ENCODE measurements at places on chromosomes 6 and 20. TPM values are rescaled to one million over a fixed set of nuclear protein-coding genes. Genes with fewer than 3 reads are reported as not detected.

DNA sequence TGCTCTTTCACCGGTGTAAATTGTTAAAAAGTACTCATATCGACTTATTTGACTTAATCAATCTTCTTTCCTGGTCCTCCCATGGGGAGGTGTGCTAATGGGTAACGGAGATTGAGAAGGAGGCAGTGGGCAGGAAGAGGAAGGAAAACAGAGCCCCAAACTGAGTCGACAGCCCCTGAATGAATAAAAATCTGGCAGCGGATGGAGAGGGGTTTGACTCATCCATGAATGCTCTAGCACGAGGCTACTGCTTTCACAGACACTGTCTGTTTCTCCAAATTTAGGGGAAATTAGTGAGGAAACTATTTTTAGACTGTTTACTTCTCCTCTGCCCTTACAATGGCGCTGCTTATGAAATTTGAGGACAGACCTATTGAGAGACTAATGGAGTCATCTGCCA is 142.2 kb upstream of the ATXN1 start:
- no peak for DNase-seq

GRCh38 chr20:1108437-1108920 is 9.9 kb upstream of the PSMF1 start:
- DNase-seq: peak; percentile 24

DNA sequence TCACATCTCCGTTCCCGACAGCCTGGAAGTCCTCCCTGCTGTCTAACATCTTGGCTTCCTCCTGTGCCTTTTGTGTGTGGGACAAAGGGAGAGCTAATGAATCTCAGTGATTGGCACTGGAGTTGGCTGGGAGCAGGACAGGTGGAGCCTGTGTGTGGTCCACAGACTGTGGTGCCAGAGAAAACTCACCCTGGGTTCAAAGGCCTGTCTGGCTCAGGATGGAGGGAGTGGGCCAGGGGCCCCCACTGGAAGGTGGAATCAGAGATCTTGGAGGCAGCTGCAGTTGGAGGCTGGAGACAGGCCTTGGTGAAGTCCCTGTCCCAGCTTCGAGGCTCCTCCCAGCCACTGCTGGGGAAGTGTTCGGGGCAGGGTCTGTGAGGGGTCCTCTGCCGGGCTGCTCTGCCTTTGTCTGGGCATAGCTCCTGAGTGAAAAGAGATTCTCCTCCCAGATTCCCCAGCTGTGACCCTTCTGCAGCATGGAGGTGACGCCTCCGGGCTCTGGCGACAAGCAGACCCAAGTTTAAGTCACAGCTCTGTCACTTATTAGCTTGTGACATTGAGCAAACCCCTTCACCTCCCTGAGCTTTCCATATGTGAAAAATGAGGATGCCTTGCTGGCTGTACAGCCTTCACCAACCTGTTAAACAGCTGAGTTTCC is 13.9 kb upstream of the ITPR3 start:
- DNase-seq: no peak

GRCh38 chr6:35601331-35602132 is 87.2 kb downstream of the FKBP5 start:
- peak; percentile 84 for DNase-seq

GRCh38 chr20:56625837-56626236 is 3.3 kb upstream of the TFAP2C start:
- DNase-seq: no peak

DNA sequence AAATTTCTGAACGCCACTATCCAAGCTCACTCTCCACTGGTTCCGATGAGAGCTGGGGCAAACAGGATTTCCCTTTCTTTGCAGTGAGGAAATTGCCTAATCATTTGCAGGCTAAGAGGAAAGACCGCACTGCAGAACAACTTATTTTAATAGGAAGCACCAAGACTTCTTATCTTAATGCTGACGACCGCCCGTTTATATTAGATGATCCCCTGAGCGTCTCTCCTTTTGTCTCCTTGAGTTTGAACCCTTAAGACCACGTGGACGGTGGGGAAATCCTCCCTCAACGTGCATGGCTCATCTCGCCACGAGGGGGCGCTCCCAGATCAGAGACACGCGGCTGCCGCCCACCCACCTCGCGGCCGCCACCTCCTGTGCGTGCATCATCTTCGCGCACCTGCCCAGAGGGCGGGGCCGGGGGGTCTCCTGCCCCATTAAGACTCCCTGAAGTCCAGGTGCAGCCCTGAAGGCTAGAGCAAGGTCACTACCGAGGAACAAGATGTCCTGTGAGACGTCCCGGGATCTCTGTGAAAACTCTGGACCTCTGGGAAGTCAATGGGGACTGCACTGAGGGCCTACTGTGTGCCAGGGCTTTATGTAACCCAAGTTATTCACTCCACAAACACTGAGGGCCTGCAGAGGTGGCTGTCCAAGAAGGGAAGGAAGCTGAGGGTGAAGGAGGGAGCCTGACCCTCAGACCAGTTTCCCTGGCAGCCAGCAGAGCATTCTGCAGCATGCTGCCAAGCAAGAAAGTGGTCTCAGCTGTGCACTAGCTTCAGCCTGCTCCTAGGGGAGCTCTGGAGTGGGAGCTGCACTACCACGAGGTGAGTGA is 28.1 kb downstream of the PDYN start:
- DNase-seq: peak; percentile 37

- DNase-seq: no peak
Observed at GRCh38 chr6:11645016-11645415, 107.5 kb downstream of the TMEM170B start.

PNLDC1 gene
- total RNA-seq: not detected

GRCh38 chr6:10271982-10272381 is 142.9 kb downstream of the TFAP2A start:
- no peak for DNase-seq

RALY gene
- total RNA-seq: 145 TPM

- DNase-seq: no peak
Observed at GRCh38 chr6:123598011-123598410, 38.7 kb downstream of the TRDN start.

- DNase-seq: peak; percentile 11
Observed at GRCh38 chr6:113909224-113909856, 52.2 kb downstream of the MARCKS start.

DNA sequence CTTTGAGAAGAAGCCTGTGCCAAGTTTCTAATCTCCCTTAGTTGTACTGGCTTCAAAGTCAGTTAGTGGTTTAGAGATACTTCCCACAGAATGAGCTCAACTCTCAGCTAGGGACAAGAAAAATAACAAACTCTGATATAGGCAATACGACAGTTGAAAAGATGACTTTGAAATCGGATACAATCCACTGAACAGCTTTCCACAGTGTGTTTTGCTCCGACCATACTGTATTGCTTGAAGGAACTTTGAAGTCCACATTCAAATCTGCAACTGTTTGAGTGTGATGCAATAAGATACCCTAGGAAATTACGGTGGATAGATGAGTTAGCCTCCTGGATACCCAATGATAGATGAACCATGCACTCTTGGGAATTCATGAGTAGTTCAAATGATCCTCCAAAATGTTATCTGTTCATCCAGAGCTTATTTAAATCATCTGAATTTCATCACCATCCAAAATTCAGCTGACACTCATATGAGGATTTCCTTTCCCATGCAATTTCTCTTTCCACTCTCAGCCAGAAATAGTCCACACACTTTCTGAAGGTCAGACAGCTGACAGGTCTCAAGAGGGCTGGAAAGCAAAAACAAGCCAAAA is 443.8 kb downstream of the HAO1 start:
- no peak for DNase-seq

DNA sequence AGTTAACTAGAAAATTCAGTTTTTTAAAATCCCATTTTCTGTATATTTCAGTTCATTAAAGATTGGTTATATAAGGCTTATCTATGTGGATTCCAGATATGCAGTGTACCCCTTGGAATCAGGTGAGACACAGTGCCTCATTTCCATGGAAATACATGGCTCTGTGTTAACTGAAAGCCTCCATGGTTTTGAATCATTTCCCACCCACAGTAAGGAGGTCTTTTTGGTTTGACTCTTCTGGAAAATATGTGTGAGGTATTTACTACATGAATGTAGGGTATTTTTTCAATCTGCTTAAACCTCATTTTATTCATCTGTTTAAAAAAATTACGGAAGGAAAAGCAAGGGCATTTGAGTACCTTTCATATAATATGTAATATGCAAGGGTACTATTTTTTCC is 25.5 kb downstream of the RNF144B start:
- DNase-seq: no peak

DNA sequence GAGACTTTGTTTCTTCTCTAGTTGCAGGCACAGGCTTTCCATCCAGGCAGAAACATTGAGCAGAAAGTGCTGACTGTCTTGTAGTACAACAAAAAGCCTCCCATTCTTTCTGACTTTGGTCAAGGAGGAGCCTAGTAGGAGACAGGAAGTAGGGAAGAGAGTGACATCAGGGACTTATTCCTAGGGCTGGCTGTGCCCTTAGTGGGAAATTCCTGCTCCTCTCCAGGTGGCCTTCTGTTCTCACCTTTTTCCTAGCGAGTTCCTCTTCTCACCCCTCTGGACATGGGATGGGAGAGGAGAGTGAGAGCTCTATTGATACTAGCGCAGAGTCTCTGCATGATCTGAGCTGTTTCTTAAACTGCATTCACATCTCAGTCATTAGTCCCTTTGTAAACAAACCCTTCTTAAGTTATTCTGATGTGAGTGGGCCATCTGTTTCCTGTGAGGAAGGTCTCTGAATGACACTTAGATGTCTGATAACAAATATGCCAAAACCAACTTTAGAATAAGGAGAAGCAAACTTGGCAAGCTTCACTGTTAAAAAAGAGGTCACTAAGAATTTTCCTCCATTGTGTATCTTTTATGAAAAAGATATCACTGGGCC is 455.0 kb downstream of the GJA1 start:
- DNase-seq: no peak

GRCh38 chr6:98470821-98471220 is 363.6 kb upstream of the POU3F2 start:
- DNase-seq: no peak

- DNase-seq: no peak
Observed at GRCh38 chr6:34546551-34547321, 9.4 kb downstream of the SPDEF start.

GCNT2 gene
- 0.33 TPM for total RNA-seq

MLIP gene
- total RNA-seq: not detected

DNA sequence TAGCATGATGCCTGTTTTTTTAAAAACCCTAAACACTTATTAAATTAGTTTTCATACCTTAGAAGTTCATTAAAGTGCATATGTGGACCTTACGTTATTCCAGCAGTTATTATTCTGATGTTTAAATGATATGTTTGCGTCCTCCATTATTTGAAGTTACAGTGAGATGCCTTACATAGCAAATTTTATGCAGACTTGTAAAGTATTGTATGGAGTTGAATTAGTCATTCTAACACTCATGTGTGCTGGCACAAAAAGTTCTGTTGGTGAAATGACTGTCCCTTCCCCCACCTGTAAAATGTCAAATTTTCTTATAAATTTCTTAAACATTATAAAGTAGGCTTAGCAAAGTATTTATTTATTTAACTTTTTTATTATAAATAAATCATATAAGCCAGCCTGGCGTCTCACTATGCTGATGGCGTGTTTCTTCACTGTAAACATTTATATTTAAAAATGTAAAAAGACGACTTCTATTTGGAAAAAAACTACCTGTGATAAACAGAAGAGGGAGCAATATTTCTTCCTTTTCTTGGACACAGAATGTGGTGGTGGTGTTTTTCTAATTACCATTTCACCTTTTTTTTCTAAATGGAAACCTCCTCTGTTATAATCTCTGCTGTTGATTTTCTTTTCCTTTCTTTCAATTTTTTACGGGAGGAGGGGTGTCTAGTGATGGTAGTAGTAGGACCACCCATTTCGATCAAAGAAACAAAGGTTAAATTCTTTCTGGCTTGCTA is 155.4 kb downstream of the RFPL4B start:
- DNase-seq: no peak

DNA sequence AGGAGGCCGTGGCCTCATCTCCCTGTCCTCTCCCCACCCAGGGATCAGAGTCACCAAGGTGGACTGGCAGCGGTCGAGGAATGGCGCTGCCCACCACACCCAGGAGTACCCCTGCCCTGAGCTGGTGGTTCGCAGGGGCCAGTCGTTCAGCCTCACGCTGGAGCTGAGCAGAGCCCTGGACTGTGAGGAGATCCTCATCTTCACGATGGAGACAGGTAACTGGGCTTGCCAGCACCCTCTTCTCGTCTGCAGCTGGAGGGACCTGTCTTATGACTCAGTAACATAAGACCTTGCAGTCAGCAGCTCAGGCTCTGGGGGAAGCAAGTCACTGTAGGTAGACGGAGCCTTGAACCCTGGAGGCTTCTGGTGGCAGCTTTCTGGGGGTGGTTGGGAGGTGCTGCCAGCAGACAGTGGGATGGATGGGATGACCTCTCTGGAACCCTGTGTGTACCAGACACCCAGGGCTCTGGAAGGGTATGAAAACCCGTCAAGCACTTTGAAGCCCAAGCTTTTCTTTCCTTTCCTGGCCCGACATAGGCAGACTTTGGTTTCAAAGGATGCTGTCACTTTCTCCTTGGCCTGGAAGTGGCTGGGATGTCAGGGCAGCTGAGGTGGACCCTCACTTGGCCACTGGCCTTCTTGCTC is 13.8 kb downstream of the TGM6 start:
- no peak for DNase-seq

DNA sequence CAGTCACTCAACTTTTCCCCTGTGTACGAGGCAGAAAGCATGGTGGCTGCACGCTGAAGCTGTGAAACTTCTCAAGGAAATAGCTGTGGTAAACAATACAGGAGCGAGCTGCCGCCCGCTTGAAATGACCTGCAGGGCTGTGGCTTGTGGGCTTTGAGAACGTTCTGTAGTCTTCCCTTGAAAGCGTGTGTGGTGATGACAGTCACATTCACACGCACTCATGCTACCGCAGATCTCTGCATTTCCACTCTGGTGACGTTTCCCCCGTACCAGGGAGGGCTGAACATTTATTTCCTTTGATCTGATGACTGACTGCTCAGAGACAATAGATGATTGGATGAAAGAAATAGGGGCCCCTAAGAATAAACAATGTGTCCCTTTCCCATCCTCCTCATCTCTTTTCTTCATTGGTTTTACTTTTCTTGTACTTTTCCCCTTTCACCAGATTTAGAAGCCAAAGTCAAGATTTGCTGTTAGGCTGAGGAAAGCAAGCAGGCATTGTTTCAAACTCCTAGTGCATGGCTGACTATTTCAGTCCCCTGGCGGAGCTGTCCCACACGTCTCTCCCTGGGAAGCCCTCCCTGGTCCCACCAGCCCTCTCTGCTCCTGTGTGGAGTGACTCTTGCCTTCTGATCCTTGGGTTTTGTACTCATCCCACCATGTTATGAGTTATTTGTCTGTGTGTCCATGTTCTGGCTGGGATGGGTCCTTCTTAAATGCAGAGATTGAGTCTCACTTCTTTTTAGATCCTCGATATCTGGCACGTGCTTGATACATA is 3.9 kb downstream of the SYTL3 start:
- DNase-seq: no peak

DNA sequence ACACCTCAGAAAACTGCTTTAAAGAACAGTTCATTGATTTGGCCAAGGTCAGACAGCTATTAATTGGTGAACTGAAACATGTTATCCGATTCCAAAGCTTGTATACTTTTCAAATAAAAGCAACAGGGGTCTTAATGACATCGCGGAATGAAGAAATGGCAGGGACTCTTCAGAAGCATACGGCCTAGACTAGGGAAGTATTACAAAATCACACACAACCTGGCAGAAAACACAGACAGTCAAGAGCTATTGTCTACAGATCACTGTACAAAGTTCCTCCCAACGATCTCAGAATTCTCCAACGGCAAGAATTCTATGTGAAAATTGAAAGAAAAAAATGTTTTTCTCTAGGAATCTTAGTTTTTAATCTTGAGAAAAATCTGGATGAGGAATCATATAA is 105.5 kb downstream of the PTPRK start:
- no peak for DNase-seq

PBOV1 gene
- total RNA-seq: not detected
